ENCODE measurements at places on chromosomes 4 and X. TPM values are rescaled to one million over a fixed set of nuclear protein-coding genes. Genes with fewer than 3 reads are reported as not detected.

Gene MAGEH1
- 13.4 TPM for total RNA-seq

Gene MAGEA6
- total RNA-seq, result not detected

Gene ALAS2
- total RNA-seq, result not detected

Gene RTL5
- 0.14 TPM for total RNA-seq

Gene TACR3
- not detected for total RNA-seq

Gene PABPC1L2B
- not detected for total RNA-seq

Gene TMEM154
- total RNA-seq, result 15.2 TPM

Gene BDH2
- total RNA-seq, result 12.7 TPM

Gene PQBP1
- 75.3 TPM for total RNA-seq

Gene DMD
- total RNA-seq, result 0.85 TPM

Gene ARHGEF38
- not detected for total RNA-seq

Gene MPP1
- 24.1 TPM for total RNA-seq

Gene MAGEA11
- not detected for total RNA-seq

- H3K27me3 ChIP-seq, result no peaks in the 10 kb centered on the region
- H3K4me3 ChIP-seq, result peak overlapping the region; percentile 43
- no peaks in the 10 kb centered on the region for H3K36me3 ChIP-seq
- peak overlapping the region; percentile 91 for H3K27ac ChIP-seq
These were observed 41.5 kb downstream of the DTHD1 start for GRCh38 chr4:36322921-36323354.

GRCh38 chr4:40205259-40206198 is 8.7 kb downstream of the RHOH start:
- no peaks in the 10 kb centered on the region for H3K27me3 ChIP-seq
- peak overlapping the region; percentile 98 for H3K4me3 ChIP-seq
- H3K27ac ChIP-seq, result peak overlapping the region; percentile 100
- H3K36me3 ChIP-seq, result peaks cover 79% of the 10 kb centered on the region
- peaks cover 62% of the 10 kb centered on the region for H3K4me1 ChIP-seq
- peak; percentile 55 for DNase-seq

DNA sequence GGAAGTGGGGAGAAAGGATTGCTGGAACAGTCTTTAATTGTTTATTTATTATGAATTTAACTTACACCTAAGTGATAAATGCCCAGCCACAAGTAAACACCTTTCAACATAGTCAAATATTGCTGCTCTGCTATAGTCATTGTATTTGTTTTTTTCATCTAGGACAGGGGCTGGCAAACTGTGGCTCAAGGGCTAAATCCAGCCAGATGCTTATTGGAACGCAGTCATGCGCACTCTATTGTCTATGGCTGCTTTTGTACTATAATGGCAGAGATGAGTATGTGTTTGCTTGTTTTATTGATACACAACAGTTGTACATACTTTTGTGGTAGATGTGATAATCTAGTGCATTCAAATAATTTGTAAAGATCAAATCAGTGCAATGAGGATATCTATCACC is 95.3 kb downstream of the ZAR1 start:
- H3K27ac ChIP-seq, result no peak overlapping the region
- peaks cover 7% of the 10 kb centered on the region for H3K4me1 ChIP-seq
- H3K36me3 ChIP-seq, result peaks cover 28% of the 10 kb centered on the region
- H3K4me3 ChIP-seq, result no peak overlapping the region
- H3K27me3 ChIP-seq, result no peaks in the 10 kb centered on the region
- no peak for DNase-seq

DNA sequence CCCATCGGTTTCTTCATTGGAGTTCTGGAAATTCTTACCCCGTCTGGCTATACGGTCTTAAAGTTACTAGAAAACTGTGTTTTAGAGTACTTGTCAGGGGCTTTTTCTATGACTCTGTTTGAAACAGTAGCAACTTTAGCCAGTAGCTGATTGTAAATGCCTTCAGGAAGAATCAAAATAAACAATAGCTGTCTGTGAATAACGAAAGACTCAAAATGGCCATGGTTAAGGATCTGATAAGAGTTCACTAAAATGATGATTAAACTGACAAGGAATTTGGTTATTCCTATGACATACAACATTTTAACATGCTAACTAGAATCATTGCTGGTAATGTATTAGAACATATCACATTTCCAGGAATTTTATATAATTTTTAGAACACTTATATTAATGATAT is 191.0 kb downstream of the EVC2 start:
- H3K4me3 ChIP-seq, result no peak overlapping the region
- no peak overlapping the region for H3K27ac ChIP-seq
- peaks cover 1% of the 10 kb centered on the region for H3K27me3 ChIP-seq
- H3K36me3 ChIP-seq, result no peaks in the 10 kb centered on the region
- H3K4me1 ChIP-seq, result no peaks in the 10 kb centered on the region

DNA sequence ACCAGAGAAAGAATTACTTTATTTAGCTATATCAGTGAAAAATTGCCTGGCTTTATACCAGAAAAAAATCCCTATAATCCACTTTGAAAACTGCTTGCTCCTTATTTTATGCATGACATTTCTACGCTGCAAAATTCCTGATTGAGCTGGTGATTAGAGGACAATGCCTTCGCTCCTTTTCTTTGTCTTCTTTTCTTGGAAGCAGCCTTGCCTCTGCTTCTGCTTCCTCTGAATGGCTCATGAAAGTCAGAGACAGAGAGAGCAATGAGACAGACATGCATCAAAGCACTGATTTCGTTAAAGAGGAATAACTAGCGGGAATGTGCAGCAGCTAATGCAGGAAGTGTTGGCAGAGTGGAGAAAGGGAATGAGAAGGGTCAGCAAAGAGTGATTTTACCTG is 294.3 kb upstream of the IGFBP7 start:
- no peak overlapping the region for H3K27ac ChIP-seq
- H3K36me3 ChIP-seq, result no peaks in the 10 kb centered on the region
- H3K4me1 ChIP-seq, result no peaks in the 10 kb centered on the region
- DNase-seq, result no peak
- no peak overlapping the region for H3K4me3 ChIP-seq

DNA sequence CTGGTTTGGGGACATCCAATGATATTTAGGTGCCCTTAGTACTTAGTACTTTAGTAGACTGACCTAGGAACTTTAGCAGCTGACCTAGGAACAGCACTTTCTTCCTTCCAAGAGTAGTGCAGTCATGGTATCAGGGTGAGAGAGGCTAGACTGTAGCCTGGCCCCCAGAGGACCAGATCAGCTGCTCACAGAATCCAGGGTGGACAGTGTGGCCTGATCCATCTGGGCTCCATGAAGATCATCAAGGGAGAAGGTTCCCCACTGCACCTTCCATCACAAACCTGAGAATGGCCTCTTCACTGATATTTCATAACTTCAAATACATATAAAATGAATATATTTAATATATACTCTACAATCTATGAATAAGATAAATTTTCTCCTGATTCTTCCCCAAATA is 59.0 kb upstream of the TLR3 start:
- no peaks in the 10 kb centered on the region for H3K4me1 ChIP-seq
- H3K27me3 ChIP-seq, result peaks cover 13% of the 10 kb centered on the region
- no peak for DNase-seq
- no peak overlapping the region for H3K27ac ChIP-seq
- no peaks in the 10 kb centered on the region for H3K36me3 ChIP-seq

- H3K4me1 ChIP-seq, result peaks cover 32% of the 10 kb centered on the region
- no peak overlapping the region for H3K27ac ChIP-seq
- peaks cover 2% of the 10 kb centered on the region for H3K27me3 ChIP-seq
These were observed 169.8 kb downstream of the BTC start for GRCh38 chr4:74624351-74625151.

DNA sequence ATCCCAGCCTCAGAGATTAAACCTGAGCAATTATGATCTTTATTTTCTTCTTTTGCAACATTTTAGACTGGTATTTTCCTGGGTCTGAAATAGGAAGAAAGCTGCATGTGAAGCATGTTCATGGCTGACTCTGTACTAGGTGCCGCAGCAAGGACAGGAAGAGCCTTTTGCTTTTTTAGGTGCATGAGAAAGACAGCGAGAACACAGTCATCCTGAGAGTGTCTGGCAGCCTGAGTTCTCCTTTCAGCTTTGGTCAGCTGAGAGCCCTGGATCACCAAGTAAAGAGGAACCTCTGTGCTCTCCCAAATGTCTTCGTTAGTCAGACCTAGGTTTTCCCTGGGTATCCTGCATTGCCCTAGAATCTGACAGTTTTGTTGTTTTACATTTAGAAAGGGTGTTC is 29.8 kb downstream of the FAM149A start:
- H3K36me3 ChIP-seq, result no peaks in the 10 kb centered on the region
- H3K4me1 ChIP-seq, result peaks cover 9% of the 10 kb centered on the region
- no peaks in the 10 kb centered on the region for H3K27me3 ChIP-seq
- no peak overlapping the region for H3K27ac ChIP-seq
- H3K4me3 ChIP-seq, result no peak overlapping the region

DNA sequence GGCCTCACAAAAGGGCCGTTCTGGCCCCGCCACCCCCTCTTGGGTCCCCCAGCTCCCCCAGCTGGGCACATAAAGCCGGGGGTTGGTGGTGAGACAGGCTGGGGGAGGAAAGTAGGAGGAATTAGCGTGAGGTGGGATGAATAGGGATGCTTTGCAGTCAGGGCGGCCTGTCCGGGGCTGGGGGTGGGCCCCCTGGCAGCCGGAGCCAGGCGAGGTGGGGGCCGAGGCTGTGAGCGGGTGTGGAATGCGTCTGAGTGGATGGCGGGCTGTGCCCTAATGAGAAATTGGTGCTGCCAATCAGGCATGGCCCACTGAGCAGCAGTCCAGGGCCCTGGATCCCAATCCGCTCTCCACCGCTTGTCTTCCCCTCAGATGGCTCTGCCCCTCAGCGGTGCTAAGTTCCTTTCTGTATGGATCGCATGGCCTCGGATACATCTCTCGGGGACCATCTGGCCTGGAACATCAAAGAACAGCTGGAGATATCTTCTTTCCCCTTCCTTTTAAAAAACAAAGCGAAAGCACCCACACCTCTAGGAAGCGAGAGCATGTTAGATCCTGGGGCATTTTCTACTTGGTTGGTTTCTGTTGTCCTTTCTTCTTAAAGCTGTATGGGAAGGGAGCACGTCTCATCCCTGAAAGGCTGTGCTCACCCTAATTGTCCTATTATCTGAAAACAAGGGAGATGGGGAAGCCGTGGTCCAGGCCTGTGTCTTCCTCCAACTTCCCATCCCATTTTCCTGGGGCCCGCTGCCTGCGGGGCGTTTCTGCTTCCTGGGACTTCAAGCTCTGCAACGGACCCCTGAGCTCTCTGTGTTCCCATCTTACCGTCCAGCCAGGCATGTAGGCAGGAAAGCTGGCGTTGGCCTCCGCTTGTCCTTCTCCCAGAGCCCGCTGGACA is 106.9 kb downstream of the SORCS2 start:
- H3K27ac ChIP-seq, result no peak overlapping the region
- DNase-seq, result no peak
- no peaks in the 10 kb centered on the region for H3K4me1 ChIP-seq
- H3K27me3 ChIP-seq, result peaks cover 2% of the 10 kb centered on the region

- peaks cover 18% of the 10 kb centered on the region for H3K4me1 ChIP-seq
- H3K36me3 ChIP-seq, result no peaks in the 10 kb centered on the region
- no peak overlapping the region for H3K27ac ChIP-seq
- DNase-seq, result no peak
- H3K4me3 ChIP-seq, result peak overlapping the region; percentile 40
- H3K27me3 ChIP-seq, result peaks cover 3% of the 10 kb centered on the region
These were observed 35.5 kb downstream of the TBC1D9 start for GRCh38 chr4:140720387-140721304.

DNA sequence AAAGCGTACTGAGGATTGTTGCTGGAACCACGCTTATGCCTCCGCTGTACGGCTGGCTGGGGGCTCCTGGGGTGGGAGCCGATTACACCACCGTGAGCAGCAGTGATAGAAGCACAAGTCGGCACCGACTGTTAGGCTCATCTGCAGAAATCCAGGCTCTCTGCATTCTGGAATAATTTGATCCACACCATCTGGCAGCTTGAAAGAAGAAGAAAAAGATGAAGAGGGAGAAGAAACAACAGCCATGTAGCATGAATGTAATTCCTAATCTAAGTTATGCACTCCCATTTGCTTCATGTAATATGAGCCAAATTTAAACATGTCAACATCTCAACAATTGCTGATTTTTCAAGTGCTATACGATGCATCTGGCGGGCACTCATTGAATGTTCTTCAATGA is 84.6 kb upstream of the DHX15 start:
- no peak overlapping the region for H3K4me3 ChIP-seq
- H3K27ac ChIP-seq, result no peak overlapping the region
- H3K36me3 ChIP-seq, result no peaks in the 10 kb centered on the region
- H3K4me1 ChIP-seq, result no peaks in the 10 kb centered on the region
- H3K27me3 ChIP-seq, result peaks cover 14% of the 10 kb centered on the region

- no peaks in the 10 kb centered on the region for H3K27me3 ChIP-seq
- H3K4me3 ChIP-seq, result no peak overlapping the region
- H3K27ac ChIP-seq, result no peak overlapping the region
- H3K36me3 ChIP-seq, result no peaks in the 10 kb centered on the region
- DNase-seq, result no peak
- no peaks in the 10 kb centered on the region for H3K4me1 ChIP-seq
These were observed 139.8 kb downstream of the CLCN4 start for GRCh38 chrX:10296576-10296975.

GRCh38 chrX:119655125-119655524 is 37.8 kb downstream of the SEPTIN6 start:
- H3K4me1 ChIP-seq, result peaks cover 39% of the 10 kb centered on the region
- H3K36me3 ChIP-seq, result peaks cover 49% of the 10 kb centered on the region
- DNase-seq, result peak; percentile 83

- no peak overlapping the region for H3K4me3 ChIP-seq
- H3K36me3 ChIP-seq, result no peaks in the 10 kb centered on the region
These were observed 8.7 kb upstream of the TMSB15C start for GRCh38 chrX:104084534-104085277.

DNA sequence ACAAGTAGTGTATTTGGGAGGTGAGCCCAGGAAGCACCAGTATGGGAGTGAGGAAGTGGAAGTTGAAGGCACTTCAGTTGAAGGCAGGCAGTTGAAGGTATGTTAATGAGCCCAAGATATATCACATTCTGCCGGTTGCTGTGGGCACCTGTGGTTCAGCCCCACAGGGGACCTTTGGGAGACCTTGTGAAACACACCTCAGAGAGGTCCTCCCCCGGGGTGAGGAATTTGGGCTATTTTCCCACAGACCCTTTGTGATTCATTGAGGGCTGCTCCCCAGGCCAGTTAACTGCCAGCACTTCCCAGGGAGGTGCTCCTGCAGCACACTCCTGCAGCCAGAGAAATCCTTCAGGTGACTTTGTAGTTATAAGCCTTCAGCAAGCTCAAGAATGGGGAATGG is 45.9 kb downstream of the PTCHD1 start:
- H3K4me3 ChIP-seq, result no peak overlapping the region
- peaks cover 7% of the 10 kb centered on the region for H3K4me1 ChIP-seq
- DNase-seq, result no peak
- no peak overlapping the region for H3K27ac ChIP-seq
- no peaks in the 10 kb centered on the region for H3K36me3 ChIP-seq
- peaks cover 7% of the 10 kb centered on the region for H3K27me3 ChIP-seq

DNA sequence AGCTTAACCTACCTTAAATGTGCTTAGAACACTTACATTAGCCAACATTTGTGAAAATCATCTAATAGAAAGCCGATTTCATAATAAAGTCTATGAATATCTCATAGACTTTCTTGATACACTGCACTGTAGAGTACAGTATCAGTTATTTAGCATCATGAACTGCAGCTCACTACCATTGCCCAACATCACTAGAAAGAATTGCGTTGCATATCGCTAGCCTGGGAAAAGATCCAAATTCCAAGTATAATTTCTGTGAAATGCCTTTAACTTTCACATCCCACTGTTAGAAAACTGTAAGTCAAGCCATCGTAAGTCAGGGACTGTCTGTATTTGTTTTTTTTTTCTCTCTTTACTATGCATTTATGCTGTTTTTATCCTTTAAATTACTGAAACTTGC is 918.6 kb upstream of the PABPC4L start:
- no peaks in the 10 kb centered on the region for H3K4me1 ChIP-seq
- H3K27me3 ChIP-seq, result no peaks in the 10 kb centered on the region
- no peak overlapping the region for H3K27ac ChIP-seq
- no peaks in the 10 kb centered on the region for H3K36me3 ChIP-seq

GRCh38 chrX:70231666-70232065 is 2.8 kb upstream of the AWAT1 start:
- H3K27ac ChIP-seq, result no peak overlapping the region
- peaks cover 10% of the 10 kb centered on the region for H3K4me1 ChIP-seq
- no peak for DNase-seq
- no peaks in the 10 kb centered on the region for H3K36me3 ChIP-seq
- H3K27me3 ChIP-seq, result no peaks in the 10 kb centered on the region

Data from activated CD4-positive, alpha-beta T cell treated with anti-CD3 and anti-CD28 coated beads for 36 hours (primary cell).